ENCODE measurements at places on chromosomes 5 and 9. TPM values are rescaled to one million over a fixed set of nuclear protein-coding genes. Genes with fewer than 3 reads are reported as not detected.

DNA sequence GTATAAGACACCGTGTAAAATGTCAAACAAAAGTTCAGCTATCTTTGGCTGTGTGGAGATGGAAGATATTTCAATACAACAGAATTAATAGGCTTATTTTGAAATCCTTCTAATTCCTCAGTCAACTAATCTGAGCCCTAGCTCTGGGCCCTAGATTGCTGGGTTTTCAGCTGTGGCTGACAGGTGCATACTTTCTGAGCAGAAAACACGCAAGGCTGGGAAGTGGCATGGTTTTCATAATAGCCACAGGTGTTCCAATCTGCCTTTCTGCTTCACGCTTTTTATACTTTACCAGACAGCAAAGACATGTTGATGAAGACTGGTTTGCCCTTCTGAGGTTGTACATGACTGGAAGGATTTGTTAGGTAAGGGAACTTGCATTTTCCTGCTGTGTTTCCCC, 20.7 kb upstream of the XPA start:
- no peaks in the 10 kb centered on the region for H3K27me3 ChIP-seq
- no peaks in the 10 kb centered on the region for H3K4me1 ChIP-seq
- no peak for DNase-seq
- H3K27ac ChIP-seq: no peak overlapping the region
- H3K36me3 ChIP-seq: no peaks in the 10 kb centered on the region

- no peak overlapping the region for H3K27ac ChIP-seq
- H3K4me3 ChIP-seq: no peak overlapping the region
- H3K4me1 ChIP-seq: peaks cover 9% of the 10 kb centered on the region
- H3K27me3 ChIP-seq: no peaks in the 10 kb centered on the region
- no peaks in the 10 kb centered on the region for H3K36me3 ChIP-seq
Measured at GRCh38 chr5:51225789-51226742, 157.2 kb upstream of the ISL1 start.

- H3K4me3 ChIP-seq: no peak overlapping the region
- H3K27me3 ChIP-seq: no peaks in the 10 kb centered on the region
- DNase-seq: no peak
- H3K36me3 ChIP-seq: no peaks in the 10 kb centered on the region
- H3K27ac ChIP-seq: no peak overlapping the region
- no peaks in the 10 kb centered on the region for H3K4me1 ChIP-seq
Measured at GRCh38 chr5:122749886-122750285, 25.0 kb upstream of the SNX2 start.

DNA sequence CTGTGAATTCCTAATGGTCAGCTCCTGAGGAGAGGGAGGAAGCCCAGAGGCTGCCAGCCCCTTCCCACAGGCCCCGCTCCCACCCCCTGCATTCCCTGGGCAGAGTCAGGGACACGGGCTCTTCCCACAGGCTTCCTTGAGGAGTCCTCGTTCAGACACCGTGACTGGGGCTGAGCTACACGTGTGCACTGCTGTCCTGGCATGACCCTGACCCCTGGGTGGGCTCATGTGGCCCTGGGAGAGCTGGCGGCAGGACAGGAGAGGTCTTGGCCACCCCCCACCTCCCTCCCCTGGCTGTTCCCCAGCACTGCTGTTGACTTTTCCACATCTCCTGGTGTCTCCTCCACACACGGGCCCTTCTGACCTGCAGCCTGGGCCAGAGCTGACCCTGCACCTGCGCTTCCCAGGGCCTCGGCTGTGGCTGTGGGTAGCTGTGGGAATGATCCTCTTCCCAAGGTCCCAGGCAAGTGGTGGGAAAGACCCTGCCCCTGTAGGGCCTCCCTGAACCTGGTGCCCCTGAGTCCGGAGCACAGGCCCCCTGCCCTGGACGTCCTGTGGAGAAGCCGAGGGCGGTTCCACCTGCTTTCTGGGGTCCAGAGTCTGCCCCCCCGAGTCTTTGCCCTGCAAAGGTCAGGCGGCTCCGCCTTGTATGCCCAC, 56.5 kb upstream of the NKD2 start:
- H3K36me3 ChIP-seq: no peaks in the 10 kb centered on the region
- H3K4me1 ChIP-seq: peaks cover 13% of the 10 kb centered on the region
- no peak for DNase-seq
- peaks cover 25% of the 10 kb centered on the region for H3K27me3 ChIP-seq

DNA sequence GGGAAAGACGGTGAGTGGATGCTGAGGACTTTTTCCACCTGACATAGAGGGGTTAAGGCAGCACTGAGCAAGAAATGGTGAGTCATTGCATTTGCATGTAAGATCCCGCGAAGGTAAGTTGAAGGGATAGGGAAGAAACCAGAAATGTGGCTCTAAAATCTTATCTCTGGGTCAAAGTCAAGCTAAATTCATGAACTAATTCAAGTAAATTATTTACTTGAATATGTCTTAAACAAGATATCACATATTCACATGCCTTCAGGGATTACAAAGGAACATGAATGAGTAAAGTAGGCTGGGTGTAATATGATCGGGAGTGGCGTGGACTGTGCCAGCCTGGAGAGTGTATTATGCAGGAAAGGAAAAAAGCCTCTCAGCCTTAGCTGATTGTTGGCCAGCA, 74.4 kb upstream of the EQTN start:
- no peaks in the 10 kb centered on the region for H3K27me3 ChIP-seq
- no peak for DNase-seq
- H3K36me3 ChIP-seq: no peaks in the 10 kb centered on the region
- peaks cover 20% of the 10 kb centered on the region for H3K4me1 ChIP-seq

- no peak overlapping the region for H3K4me3 ChIP-seq
- no peak overlapping the region for H3K27ac ChIP-seq
- H3K36me3 ChIP-seq: no peaks in the 10 kb centered on the region
- H3K4me1 ChIP-seq: peaks cover 84% of the 10 kb centered on the region
Measured at GRCh38 chr5:1106385-1107166, 5.3 kb downstream of the SLC12A7 start.

- DNase-seq: no peak
- H3K36me3 ChIP-seq: no peaks in the 10 kb centered on the region
- H3K4me1 ChIP-seq: no peaks in the 10 kb centered on the region
- peaks cover 6% of the 10 kb centered on the region for H3K27me3 ChIP-seq
Measured at GRCh38 chr9:88645172-88645878, 110.3 kb downstream of the NXNL2 start.

DNA sequence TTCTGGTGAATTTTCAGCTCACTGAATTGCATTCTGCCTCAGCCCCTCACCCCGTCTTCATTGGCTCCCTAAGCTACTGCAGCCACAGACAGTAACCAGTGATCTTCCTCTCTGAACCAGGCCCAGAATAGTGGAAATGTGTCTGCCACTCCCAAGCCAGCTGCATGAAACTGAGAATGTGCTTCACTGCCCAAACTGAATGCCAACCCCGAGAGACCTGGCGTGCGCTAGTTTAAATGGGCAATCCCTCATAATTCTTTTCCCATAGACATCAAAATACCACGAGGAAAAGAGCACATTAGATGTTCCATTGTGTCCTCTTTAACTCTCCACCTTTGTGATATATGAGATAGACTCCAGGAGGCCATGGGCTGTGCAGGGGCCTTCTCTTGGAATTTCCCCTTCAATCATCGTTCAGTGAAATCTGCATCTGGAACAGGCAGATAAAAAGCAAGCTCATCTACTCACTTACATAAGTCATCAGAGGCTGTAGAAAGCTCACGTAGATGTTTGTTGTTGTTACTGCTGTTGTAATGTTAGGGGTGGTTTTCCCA, 320.2 kb downstream of the NFIB start:
- DNase-seq: no peak
- H3K36me3 ChIP-seq: no peaks in the 10 kb centered on the region
- no peaks in the 10 kb centered on the region for H3K27me3 ChIP-seq
- no peaks in the 10 kb centered on the region for H3K4me1 ChIP-seq
- no peak overlapping the region for H3K4me3 ChIP-seq
- H3K27ac ChIP-seq: no peak overlapping the region

GRCh38 chr5:76604838-76605237, 18.4 kb downstream of the F2RL2 start:
- no peak overlapping the region for H3K4me3 ChIP-seq
- H3K27ac ChIP-seq: no peak overlapping the region
- no peak for DNase-seq
- H3K4me1 ChIP-seq: peaks cover 4% of the 10 kb centered on the region
- peaks cover 6% of the 10 kb centered on the region for H3K36me3 ChIP-seq
- no peaks in the 10 kb centered on the region for H3K27me3 ChIP-seq

DNA sequence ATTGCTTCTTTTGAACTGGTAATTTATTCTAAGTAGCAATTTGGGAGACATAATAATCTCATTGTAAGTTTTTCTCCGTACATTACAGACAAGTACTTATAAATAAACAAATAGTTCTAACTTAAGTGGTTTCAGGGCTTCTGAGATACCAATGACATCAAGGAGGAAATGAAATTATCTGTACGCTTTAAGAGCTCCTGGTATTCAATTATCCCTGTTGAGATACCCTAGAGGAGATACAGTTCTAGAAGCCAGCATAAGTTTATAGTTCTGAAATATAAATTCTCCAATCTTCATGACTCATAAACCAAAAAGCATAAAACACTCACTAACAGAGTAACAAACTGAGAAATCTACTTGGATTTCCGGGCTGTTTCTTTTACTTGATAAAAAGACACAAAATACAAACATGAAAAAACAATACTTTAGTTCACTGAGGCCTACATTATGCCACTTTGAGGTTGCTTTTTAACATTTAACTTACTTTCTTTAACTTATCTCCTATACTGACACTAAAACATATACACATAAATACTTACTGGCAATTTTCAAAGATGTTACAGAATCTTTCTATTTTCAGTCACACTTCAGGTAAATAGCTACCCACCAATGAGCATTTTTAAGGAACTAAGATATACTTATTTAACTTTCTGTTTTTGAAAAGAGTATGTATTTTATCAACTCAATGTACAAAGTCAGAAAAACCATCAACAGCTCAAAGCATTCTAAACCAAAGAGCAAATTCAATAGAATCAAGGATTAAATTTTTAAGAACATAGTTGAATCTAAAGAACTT, 7.5 kb downstream of the DCTN4 start:
- H3K27ac ChIP-seq: peak overlapping the region; percentile 12
- no peak for DNase-seq
- H3K27me3 ChIP-seq: no peaks in the 10 kb centered on the region
- H3K4me1 ChIP-seq: peaks cover 50% of the 10 kb centered on the region

DNA sequence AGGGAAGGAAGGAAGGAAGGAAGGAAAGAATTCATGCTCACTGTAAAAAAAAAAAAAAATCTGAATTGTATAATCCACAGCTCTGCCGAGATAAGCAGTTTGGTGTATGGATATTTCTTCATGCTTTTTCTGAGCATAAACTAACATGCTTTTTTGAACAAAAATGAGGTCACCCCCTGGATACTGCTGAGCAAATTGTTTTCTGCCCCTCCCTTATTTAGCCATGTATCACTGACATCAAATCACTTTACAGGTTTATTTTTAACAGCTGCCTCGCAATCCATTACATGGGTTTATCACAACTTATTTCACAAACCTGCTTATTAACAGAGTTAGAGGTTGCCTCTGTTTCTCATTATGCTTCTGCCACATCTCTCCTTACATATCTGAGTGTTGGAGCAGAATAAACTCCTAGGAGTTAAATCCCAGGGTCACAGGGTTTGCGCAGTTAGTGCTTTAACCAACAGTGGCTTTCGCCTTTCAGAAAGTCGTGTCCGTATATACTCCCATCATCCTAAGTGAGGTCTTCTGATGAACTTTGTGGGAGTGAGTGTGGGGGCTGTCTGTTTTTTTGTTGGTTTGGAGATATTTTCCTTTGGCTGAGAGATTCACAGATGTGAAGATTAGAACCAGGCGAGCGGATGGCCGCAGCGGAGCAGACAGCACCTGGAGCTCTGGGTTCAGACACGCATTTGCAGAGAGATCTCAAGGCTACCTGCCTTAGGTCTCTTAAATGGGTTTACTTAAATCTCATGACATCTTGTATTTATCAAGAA, 57.7 kb downstream of the AK8 start:
- H3K36me3 ChIP-seq: no peaks in the 10 kb centered on the region
- no peaks in the 10 kb centered on the region for H3K4me1 ChIP-seq
- DNase-seq: no peak
- no peaks in the 10 kb centered on the region for H3K27me3 ChIP-seq
- no peak overlapping the region for H3K27ac ChIP-seq

- no peaks in the 10 kb centered on the region for H3K36me3 ChIP-seq
- DNase-seq: no peak
- H3K4me1 ChIP-seq: no peaks in the 10 kb centered on the region
- H3K27ac ChIP-seq: no peak overlapping the region
- H3K4me3 ChIP-seq: no peak overlapping the region
- no peaks in the 10 kb centered on the region for H3K27me3 ChIP-seq
Measured at GRCh38 chr9:90943341-90943740, 141.7 kb downstream of the SYK start.

DNA sequence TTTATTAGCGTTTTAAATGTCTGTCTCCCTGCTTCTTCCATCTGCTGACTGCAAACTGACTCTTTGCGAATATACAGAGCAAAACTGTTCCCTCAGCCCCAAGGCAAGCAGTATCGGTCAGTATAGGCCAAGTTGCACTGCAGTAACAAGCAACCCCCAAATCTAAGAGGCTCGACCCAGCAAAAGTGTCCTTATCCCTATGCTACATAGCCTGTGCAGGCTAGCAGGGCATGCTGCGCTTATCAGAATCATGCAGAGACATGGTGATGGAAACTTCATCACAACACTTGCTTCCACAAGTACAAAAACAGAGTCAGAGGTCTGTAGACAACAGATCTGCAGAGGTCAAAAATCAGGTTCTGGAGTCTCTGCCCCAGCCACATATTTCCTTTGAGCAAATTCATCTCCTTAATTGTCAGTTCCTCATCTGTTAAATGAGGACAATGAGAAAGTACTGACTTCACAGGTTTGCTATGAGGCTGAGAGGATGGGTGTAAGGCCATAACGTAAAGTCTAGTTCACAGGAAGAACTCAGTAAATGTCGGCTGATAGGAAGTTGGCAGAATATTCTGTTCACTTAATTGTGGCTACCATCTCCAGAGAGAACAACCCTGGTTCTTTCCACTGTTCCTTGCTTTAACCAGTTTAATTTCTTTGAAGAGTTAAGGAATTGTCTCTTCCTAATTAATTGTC, 9.6 kb upstream of the IL17B start:
- peaks cover 34% of the 10 kb centered on the region for H3K4me1 ChIP-seq
- no peak overlapping the region for H3K4me3 ChIP-seq
- no peaks in the 10 kb centered on the region for H3K36me3 ChIP-seq
- DNase-seq: no peak
- no peaks in the 10 kb centered on the region for H3K27me3 ChIP-seq
- no peak overlapping the region for H3K27ac ChIP-seq

DNA sequence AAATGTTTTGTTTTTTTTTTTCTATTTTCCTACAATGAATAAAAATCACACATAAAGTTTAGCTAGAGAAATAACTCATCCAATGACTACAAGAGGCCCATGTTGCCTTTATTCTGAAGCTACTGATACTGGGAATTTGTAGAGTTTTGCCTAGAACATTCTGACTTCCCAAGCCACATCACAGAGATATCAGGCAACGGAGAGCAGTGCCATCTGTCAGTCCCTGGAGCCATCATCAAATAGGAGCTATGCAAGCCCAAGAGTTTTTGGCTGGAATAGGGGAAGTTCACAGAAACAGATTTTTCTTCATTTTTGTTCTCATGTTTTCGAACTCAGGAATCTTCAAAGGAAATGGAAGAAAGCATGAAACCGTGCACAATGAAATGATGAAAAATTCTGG, 896.6 kb downstream of the TLE1 start:
- H3K27me3 ChIP-seq: no peaks in the 10 kb centered on the region
- H3K27ac ChIP-seq: no peak overlapping the region

GRCh38 chr9:35236692-35237091, 74.9 kb downstream of the UNC13B start:
- peaks cover 6% of the 10 kb centered on the region for H3K4me1 ChIP-seq
- H3K27ac ChIP-seq: peak overlapping the region; percentile 54
- no peak for DNase-seq
- no peak overlapping the region for H3K4me3 ChIP-seq

ENTPD2 gene
- 0.62 TPM for total RNA-seq

PROB1 gene
- total RNA-seq: 0.86 TPM

RETREG1 gene
- 20.6 TPM for total RNA-seq

SUSD3 gene
- total RNA-seq: 5.3 TPM

PRXL2C gene
- 28.0 TPM for total RNA-seq

DMGDH gene
- 1.3 TPM for total RNA-seq

OR1Q1 gene
- not detected for total RNA-seq

NEUROG1 gene
- not detected for total RNA-seq
